Activated naive CD8-positive, alpha-beta T cell treated with anti-CD3 and anti-CD28 coated beads, Interleukin-2, amount 10 ng/mL, durations not matched to agents 7 days and 5 days (primary cell): ENCODE measurements at places on chromosomes 3 and 15. TPM values are rescaled to one million over a fixed set of nuclear protein-coding genes. Genes with fewer than 3 reads are reported as not detected.

- H3K4me3 ChIP-seq, result no peak overlapping the region
- H3K36me3 ChIP-seq, result peaks cover 10% of the 10 kb centered on the region
- peak overlapping the region; percentile 51 for H3K27ac ChIP-seq
- no peaks in the 10 kb centered on the region for H3K27me3 ChIP-seq
Measured at GRCh38 chr3:172199850-172200369, 160.5 kb downstream of the FNDC3B start.

- DNase-seq, result no peak
- H3K4me3 ChIP-seq, result no peak overlapping the region
- H3K4me1 ChIP-seq, result peaks cover 9% of the 10 kb centered on the region
- H3K27ac ChIP-seq, result no peak overlapping the region
- peaks cover 27% of the 10 kb centered on the region for H3K36me3 ChIP-seq
Measured at GRCh38 chr15:60464836-60465630, 13.9 kb downstream of the ICE2 start.

DNA sequence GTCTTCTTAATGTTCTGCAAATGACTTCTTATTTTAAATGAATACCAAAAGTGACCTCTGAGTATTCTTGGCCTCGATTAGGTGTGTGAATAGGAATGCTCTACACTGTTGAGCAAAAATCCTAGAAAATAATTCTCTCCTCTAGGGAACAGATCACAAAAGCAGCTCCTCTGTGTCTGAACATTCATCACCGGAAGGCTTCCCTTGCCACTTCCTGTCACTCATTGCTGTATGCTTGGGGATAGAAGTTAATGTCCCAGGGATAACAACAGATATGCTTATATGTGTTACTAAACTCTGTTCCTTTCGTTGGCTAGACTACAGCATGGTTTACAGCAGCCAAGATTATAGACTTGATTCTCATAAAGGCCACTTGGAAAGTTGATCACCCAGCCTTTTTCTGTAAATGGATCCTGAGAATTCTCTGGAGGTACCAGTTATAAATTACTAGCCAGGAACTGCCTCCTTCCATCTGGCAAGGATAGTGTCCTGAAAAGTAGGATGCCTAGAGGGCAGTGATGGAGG, 16.0 kb upstream of the PTX3 start:
- H3K36me3 ChIP-seq, result no peaks in the 10 kb centered on the region
- H3K27ac ChIP-seq, result no peak overlapping the region
- no peak overlapping the region for H3K4me3 ChIP-seq
- DNase-seq, result no peak
- no peaks in the 10 kb centered on the region for H3K27me3 ChIP-seq

DNA sequence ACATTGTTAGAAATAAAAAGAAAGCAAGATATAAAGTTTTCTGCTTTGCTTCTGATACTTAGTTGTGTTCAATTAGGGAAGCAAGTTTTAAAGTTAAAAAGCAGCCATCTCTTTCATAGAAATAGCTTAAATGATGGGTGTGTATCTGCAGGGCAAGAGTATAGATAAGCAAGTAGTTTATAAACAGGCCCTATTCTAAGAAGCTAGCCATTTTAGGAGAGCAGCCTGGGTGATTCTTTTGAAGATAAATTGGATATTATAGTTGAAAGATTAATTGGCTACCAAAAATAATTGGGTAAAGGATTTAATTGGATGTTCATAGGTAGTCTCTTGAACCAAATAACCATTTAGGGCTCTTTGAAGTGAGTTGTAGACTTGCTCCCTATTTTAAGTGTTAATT, 5.6 kb downstream of the EIF3J start:
- H3K4me3 ChIP-seq, result no peak overlapping the region
- H3K36me3 ChIP-seq, result peaks cover 28% of the 10 kb centered on the region
- no peak for DNase-seq
- no peak overlapping the region for H3K27ac ChIP-seq
- H3K27me3 ChIP-seq, result no peaks in the 10 kb centered on the region

GRCh38 chr3:72744330-72744729, 103.9 kb downstream of the SHQ1 start:
- peaks cover 11% of the 10 kb centered on the region for H3K4me1 ChIP-seq
- no peak for DNase-seq
- no peaks in the 10 kb centered on the region for H3K27me3 ChIP-seq
- no peak overlapping the region for H3K4me3 ChIP-seq
- no peak overlapping the region for H3K27ac ChIP-seq
- peaks cover 16% of the 10 kb centered on the region for H3K36me3 ChIP-seq

DNA sequence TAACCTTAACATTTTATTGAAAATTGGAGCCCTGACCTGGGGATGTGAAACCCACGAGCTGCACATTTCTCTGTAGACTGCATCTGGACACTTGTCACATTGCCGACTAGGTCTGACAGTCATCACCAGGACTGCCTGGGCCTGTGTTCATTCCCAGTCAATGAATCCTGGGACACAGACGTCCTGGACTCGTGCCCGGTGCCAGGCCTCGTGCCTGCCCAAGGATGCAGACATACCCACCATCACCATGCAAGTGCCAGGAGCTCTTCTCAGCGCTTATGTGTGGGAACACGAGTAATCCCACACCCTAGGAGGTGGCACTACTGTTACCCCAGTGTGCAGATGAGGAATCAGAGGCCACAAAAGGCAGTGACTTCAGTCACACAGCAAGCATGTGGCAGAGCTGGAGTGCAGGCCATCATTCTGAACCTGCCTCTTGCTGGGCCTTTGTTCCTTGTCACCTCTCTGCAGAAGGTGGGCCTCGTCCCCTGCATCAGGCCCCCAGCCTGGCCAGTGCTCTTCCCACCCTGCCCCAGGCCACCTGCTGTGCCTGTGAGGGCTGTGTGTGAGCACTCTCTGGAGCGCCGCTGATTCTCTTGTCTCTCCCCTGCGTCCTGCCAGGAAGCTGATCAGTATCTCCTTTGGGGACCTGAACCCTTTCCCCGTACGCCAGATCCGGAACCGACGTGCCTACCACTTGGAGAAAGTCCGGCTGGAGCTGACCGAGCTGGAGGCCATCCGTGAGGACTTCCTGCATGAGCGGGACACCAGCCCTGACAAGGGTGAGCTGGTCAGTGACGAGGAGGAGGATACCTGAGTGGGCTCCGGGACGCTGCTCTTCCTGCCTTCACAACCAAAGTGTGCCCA, 58.5 kb downstream of the ADAMTS7 start:
- peak; percentile 25 for DNase-seq
- H3K36me3 ChIP-seq, result no peaks in the 10 kb centered on the region
- peaks cover under 1% of the 10 kb centered on the region for H3K27me3 ChIP-seq
- H3K4me3 ChIP-seq, result no peak overlapping the region
- peaks cover 3% of the 10 kb centered on the region for H3K4me1 ChIP-seq
- H3K27ac ChIP-seq, result no peak overlapping the region

DNA sequence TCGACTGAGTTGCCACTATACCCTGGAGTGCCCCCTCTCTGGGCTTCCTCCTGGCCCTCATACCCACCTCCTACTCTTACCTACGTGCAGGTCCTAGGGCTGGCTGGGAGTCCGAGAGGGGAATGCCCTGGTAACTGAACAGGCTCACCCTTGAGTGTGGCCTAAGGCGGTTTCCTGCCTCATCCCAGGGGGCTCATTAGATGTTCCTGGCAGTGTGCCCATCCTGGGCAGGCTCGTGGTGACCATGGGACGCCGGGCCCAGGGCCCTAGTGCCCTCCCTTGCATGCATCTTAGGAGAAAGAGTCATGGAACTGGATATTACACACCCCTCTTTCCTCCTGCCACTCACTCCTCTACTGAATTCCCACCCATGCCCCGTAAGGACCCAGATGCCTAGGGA, 2.8 kb downstream of the SEMA4B start:
- no peak for DNase-seq
- H3K4me1 ChIP-seq, result peaks cover 17% of the 10 kb centered on the region
- no peaks in the 10 kb centered on the region for H3K36me3 ChIP-seq

GRCh38 chr15:83928392-83928734, 274.4 kb downstream of the ADAMTSL3 start:
- H3K27me3 ChIP-seq, result no peaks in the 10 kb centered on the region
- H3K36me3 ChIP-seq, result no peaks in the 10 kb centered on the region
- no peak overlapping the region for H3K4me3 ChIP-seq

GRCh38 chr3:26196781-26197180, 406.9 kb downstream of the OXSM start:
- no peak for DNase-seq
- no peaks in the 10 kb centered on the region for H3K36me3 ChIP-seq
- H3K27me3 ChIP-seq, result no peaks in the 10 kb centered on the region

DNA sequence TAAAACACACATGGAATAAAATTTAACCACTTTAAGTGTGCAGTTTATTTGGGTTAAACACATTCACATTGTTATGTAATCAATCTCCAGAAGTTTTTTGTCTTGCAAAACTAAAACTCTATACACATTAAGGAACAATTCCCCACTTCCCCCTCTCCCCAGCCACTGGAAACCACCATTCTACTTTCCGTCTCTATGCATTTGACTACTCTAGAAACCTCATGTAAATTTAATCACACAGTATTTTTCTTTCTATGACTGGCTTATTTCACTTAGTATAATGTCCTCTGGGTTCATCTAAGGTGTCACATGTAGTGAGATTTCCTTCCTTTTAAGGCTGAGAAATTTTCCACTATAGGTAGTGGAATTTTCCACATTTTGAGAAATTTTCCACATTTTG, 568.7 kb upstream of the UBE2E2 start:
- DNase-seq, result no peak
- no peaks in the 10 kb centered on the region for H3K4me1 ChIP-seq
- no peaks in the 10 kb centered on the region for H3K27me3 ChIP-seq

- no peak overlapping the region for H3K27ac ChIP-seq
- no peak overlapping the region for H3K4me3 ChIP-seq
- H3K27me3 ChIP-seq, result no peaks in the 10 kb centered on the region
- no peak for DNase-seq
- H3K36me3 ChIP-seq, result no peaks in the 10 kb centered on the region
Measured at GRCh38 chr3:157311633-157312375, 124.8 kb upstream of the PTX3 start.

- no peak overlapping the region for H3K4me3 ChIP-seq
- no peak for DNase-seq
- no peaks in the 10 kb centered on the region for H3K36me3 ChIP-seq
- H3K4me1 ChIP-seq, result no peaks in the 10 kb centered on the region
- peaks cover 13% of the 10 kb centered on the region for H3K27me3 ChIP-seq
Measured at GRCh38 chr3:12423918-12424630, 60.2 kb upstream of the TSEN2 start.

GRCh38 chr15:29690765-29691475, 131.3 kb downstream of the TJP1 start:
- peaks cover 11% of the 10 kb centered on the region for H3K27me3 ChIP-seq
- H3K27ac ChIP-seq, result no peak overlapping the region
- no peak overlapping the region for H3K4me3 ChIP-seq
- DNase-seq, result no peak

GRCh38 chr3:46491089-46492070, 6.4 kb upstream of the RTP3 start:
- H3K4me1 ChIP-seq, result peaks cover 11% of the 10 kb centered on the region
- H3K27me3 ChIP-seq, result peaks cover 7% of the 10 kb centered on the region
- H3K36me3 ChIP-seq, result no peaks in the 10 kb centered on the region

GRCh38 chr15:80932513-80932815, 57.2 kb downstream of the MESD start:
- no peaks in the 10 kb centered on the region for H3K27me3 ChIP-seq
- H3K36me3 ChIP-seq, result peaks cover 7% of the 10 kb centered on the region
- DNase-seq, result no peak
- H3K4me1 ChIP-seq, result peaks cover 9% of the 10 kb centered on the region
- H3K27ac ChIP-seq, result no peak overlapping the region

GRCh38 chr15:77816983-77817382, 184.3 kb upstream of the LINGO1 start:
- peaks cover 36% of the 10 kb centered on the region for H3K27me3 ChIP-seq
- H3K4me1 ChIP-seq, result no peaks in the 10 kb centered on the region
- no peaks in the 10 kb centered on the region for H3K36me3 ChIP-seq
- H3K27ac ChIP-seq, result no peak overlapping the region
- DNase-seq, result no peak

DNA sequence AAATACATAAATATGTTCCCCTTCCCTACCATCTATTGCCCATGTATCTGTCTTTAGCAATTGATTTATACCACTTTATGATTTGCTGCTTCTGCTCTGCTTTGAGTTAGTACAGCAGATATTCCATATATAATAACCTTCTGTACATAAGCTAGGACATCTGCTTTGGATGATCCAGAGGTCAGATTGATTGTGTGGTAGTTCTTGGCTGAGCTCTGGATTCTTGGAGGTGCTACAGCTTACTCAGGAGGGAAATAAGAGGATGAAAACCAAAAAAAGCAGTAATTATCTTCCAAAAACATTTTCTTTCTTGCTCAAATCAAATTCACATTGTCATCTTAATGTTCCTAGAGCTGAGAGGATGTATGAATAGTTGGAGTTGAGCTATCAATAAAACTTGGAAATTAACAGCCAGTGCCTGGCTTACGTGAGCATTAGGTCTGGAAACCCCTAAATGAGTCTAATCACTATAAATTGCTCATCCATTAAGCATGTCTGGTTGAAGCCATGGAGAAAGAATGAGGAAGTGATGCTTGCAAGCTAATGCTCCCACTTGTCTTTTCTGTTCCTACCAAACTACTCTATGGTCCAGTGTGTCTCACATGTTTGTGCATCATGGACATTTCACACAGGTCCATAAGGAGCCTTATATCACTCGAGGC, 36.3 kb upstream of the TMEM42 start:
- no peaks in the 10 kb centered on the region for H3K27me3 ChIP-seq
- no peaks in the 10 kb centered on the region for H3K4me1 ChIP-seq
- peaks cover 68% of the 10 kb centered on the region for H3K36me3 ChIP-seq
- H3K4me3 ChIP-seq, result no peak overlapping the region

FRMD5 gene
- total RNA-seq, result 0.26 TPM

FGF12 gene
- not detected for total RNA-seq

CYP11A1 gene
- not detected for total RNA-seq
